ENCODE measurements at places on chromosomes 2 and 18.

- DNase-seq: no peak
Observed at GRCh38 chr2:127205218-127206125, 14.6 kb downstream of the CYP27C1 start.

DNA sequence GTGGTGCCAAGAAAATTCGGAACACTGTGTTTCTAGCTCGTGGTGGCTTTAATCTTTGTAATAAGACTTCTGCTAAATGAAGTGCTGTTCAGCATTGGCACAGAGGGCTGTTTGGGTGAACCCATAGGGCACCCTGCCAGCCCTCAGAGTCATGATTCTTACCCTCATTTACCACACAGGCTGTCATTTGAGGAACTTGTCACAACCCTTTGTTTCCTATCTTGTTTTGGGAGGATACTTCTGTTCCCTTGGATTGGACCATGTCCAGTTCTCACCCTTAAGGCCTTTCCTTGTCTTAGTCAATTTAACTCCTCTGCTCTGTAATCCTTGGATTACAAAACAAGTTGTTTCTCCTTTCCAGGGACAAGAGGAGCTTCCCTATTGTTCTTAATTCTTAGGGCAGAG lies 225.7 kb downstream of the MTX2 start:
- DNase-seq: no peak

- DNase-seq: no peak
Observed at GRCh38 chr2:55099878-55100820, 49.9 kb upstream of the RTN4 start.

GRCh38 chr2:7048762-7049294 lies 131.6 kb downstream of the RNF144A start:
- DNase-seq: no peak

GRCh38 chr2:207944334-207944733 lies 81.0 kb downstream of the PLEKHM3 start:
- DNase-seq: no peak

DNA sequence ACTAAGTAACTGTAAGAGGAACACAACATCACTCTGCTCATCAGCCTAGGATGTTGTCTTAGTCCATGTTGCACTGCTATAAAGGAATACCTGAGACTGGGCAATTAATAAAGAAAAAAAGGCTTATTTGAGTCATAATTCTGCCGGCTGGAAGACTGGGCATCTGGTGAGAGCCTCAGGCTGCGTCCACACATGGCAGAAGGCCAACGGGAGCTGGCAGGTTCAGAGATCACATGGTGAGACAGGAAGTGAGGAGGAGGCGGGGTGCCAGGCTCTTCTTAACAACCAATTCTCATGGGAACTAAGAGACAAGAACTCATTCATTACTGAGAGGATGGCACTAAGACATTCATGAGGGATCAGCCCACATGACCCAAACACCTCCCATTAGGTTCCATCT lies 46.8 kb downstream of the EPG5 start:
- no peak for DNase-seq

- DNase-seq: no peak
Observed at GRCh38 chr18:40243607-40244006, 1711.4 kb upstream of the PIK3C3 start.

- no peak for DNase-seq
Observed at GRCh38 chr2:149063177-149063576, 24.7 kb downstream of the LYPD6B start.

DNA sequence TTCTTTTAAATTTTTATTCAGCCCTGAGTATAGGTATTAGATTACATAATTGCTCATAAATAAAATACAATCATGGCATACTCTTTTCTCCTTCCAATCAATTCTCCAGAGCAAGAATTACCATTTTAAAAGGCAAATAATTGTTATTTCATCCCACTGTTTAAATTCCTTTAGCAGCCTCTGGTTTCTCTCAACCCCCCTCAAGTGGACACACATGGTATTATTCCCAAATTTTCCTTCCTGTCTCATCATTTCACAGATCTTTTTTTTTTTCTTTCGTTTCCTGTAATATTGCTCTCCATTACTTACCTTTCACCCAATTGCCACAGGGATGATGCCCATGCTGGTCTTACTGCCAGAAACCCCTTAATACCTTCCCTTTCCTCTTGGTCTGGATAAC lies 385.2 kb downstream of the RIT2 start:
- DNase-seq: no peak

DNA sequence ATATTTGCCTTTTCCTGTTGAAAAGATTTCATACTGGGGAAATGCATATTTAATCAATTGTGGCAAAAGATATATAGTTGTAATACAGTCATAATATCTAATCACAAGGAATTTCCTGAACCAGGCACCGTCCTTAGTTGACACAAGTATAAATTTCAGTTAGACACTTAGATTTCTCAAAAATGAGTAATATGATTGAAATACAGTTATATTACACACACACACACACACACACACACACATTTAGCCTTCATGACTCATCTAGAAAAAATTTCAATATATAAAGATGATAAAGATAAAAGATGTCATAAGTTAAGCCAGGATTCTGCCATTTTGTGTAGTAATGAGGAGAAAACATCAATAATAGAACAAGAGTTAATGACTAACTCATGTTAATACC lies 258.4 kb upstream of the ZNF804A start:
- no peak for DNase-seq

DNA sequence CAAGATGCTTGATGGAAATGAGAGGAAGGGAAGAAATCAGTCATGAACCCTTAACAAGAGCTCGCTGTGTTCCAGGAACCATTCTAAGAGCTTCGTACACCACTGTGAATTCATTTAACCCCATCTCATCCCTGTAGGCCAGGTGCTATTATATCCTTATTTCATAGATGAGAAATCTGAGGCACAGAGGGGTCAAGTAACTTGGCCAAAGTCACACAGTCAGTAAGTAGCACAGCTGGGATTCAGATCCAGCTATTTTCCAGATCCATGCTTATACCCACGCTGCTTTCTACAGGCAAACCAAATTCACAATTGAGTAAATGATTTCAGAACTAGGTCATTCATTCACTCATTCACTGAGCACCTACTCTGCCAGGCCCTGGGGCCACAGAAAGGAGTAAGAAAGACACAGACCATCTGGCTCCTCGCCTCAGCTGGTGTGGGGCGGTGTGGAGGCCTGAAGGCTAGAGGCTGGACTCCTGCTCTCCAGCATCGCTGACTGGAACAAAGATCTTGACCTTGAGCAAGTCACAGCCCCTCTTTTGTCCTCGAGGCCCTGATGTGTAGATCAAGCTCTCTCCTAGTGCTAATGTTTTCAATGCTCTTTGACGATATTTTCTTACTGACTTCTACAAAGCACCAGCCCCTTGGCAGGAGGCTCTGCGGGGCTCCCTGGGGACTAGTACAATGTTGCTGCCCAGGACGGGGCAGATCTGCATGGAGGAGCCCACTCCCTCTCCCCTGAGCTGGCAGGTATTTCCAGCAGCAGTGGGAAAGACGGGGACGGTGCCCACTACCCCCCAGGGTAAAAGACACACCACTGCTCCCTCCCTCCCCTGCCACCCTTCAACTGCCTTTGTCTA lies 26.5 kb downstream of the STEAP3 start:
- no peak for DNase-seq

Data from stimulated activated CD4-positive, alpha-beta T cell treated with anti-CD3 and anti-CD28 coated beads, Interleukin-2, amount 100 ng/mL, for 24 hours (primary cell).